GM23248 (cell line): ENCODE measurements at places on chromosomes 5 and 9. TPM values are rescaled to one million over a fixed set of nuclear protein-coding genes. Genes with fewer than 3 reads are reported as not detected.

GRCh38 chr9:86200599-86201162, 58.8 kb downstream of the C9orf153 start:
- no peak for DNase-seq

DNA sequence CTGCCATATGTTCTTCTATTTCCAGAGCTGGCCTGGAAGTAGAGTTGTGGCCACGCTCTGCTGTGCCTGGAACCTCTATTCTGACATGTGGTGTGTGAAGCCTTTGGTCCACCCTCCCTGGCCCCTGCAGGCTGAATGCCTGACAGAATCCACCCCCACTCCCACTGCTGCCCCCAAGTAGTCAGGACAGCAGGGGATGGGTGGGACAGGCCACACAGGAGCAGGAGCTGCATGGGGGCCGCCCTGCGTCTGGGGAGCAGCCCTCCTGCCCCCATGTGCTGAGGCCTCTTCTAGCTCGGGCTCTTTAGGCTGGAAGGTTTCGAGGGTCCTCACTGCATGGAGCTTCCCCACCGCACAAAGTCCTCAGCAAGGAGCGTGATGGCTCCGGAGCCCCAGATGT, 32.6 kb upstream of the IRX4 start:
- DNase-seq = no peak

DNA sequence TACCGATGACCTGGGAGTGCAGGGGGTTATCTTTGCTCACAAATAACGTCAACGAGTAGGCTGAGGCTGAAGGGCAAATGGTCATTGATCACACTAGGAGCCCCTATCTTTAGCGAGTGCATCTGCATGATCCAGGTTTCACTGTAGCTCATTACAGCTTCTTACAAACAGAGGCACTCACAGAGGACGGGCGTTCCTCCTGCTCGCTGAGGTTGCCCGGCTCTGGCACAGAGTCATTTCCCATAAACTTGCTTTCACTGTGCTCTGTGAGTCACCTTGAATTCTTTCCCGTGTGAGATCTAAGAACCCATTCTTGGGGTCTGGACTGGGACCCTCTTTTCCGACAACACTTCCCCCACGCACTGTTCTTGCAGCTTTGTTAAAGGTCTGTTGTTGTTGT, 1.9 kb upstream of the PAEP start:
- DNase-seq = peak; percentile 24

- DNase-seq = peak; percentile 49
Measured at GRCh38 chr5:127577458-127577857, 60.0 kb downstream of the PRRC1 start.

DNA sequence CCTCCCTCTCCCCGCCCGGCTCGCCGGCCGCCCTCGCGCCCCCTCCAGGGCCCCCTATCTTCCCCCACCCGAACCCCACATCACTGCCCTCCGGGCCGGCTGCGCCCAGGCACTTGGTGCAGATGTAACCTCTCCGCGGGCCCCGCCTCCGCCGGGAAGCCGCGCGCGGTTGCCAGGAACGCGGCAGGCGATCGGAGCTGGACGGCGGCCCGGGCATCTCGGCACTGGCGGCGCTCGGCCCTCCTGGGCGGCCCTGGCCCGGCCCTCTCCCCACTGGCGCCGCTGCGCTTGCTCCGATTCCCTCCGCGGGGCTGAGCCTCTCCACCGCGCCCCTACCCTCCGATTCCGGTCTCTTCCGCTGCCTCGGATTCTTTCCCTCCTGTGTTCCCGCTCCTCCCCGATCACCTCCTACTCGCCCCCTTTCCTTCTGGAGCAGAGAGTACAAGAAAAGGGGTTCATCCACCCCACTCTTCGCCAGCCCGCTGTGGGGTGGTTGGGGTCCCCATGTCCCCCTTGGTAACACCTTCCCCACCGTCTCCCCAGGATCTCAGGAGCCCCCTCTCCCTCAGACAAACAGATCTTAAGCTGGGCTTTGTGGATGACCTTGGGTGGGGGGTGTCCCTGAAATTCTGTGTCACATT, 70.6 kb downstream of the C9orf50 start:
- DNase-seq = peak; percentile 90

DNA sequence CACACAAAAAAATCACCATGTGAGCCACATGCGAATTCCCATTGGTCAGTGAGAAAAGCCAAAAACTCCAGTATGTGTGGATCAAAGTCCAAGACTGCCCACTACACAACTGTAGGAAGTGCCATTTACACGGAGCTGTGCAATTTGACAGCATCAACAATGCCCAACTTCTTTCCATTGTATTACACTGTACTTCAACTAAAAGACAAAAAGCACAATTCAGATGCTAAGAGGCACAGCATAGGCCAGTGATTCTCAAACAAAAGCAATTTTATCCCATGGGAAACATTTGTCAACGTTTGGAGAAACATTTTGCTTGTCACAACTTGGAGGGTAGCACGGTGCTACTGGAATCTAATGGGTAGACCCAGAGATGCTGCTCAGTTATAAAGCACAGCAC, 39.8 kb downstream of the IARS1 start:
- no peak for DNase-seq

- DNase-seq = no peak
Measured at GRCh38 chr5:143019614-143020515, 249.7 kb downstream of the ARHGAP26 start.

DNA sequence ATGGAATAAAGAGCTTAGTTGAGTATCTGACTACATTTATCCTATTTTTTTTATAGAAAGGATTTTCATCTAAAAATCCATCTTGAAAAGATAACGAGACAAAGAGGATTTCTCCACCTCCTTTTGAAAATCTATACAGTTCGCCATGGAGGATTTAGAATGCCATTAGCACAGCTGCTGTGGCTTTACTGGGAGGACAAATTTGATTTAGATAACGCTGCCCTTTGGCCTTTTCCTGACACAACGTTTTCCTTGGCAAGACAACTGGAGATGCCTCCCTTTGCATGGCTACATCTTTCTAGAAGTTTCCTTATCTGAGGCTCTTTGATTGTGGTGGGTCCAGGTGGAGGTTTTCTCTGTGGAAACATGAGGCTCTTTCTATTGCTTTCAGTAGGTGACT, 146.7 kb upstream of the KLF9 start:
- DNase-seq = no peak

DNA sequence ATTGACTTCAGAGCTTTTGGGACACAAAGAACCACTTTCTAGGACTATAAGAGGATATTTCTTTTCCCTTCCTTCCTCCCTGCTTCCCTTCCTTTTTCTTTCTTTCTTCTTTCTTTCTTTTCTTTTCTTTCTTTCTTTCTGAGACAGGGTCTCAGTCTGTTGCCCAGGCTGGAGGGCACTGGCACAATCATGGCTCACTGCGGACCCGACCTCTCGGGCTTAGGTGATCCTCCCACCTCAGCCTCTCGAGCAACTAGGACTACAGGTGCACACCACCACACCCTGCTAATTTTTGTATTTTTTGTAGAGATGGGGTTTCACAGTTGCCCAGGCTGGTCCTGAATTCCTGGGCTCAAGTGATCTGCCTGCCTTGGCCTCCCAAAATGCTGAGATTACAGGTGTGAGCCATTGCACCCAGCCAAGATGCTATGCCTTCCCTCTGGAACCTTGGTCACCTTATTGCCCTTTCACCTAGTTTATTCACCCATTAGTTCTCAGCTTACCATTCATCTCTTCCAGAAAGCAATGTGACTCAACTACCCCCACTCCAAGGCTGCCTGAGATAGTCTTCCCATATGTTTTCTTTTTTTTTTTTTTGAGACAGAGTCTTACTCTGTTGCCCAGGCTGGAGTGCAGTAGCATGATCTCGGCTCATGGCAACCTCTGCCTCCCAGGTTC, 10.1 kb downstream of the PLIN2 start:
- peak; percentile 56 for DNase-seq

DNA sequence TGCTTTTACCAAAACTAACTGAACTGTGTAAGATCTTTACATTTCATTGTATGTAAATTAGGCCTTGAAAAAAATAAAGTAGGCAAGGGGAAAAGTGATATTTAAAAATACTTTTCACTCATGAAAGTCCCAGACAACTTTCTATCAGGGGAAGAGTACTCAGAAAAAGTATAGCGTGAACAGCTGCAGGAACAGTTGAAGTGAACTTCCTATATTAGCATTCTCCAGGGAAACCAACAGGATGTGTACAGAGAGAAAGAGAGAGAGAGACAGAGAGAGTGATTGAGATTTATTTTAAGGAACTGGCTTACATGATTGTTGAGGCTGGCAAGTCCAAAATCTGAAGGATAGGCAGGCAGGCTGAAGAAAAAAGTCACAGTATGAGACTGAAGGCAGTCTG, 42.0 kb downstream of the ERMP1 start:
- no peak for DNase-seq

GRCh38 chr9:77847626-77848025, 184.0 kb downstream of the GNAQ start:
- DNase-seq = no peak

GRCh38 chr5:143454936-143455516, 51.5 kb upstream of the NR3C1 start:
- no peak for DNase-seq

The FOXD4 gene
- 0.63 TPM in 1 of 2 replicates, not detected in the other for total RNA-seq

The FGF1 gene
- 9.2 and 13.8 TPM in 2 replicates for total RNA-seq

The LCN9 gene
- total RNA-seq = not detected in 2 replicates

The AK8 gene
- total RNA-seq = 0.32 and 1.0 TPM in 2 replicates

The TEK gene
- total RNA-seq = 7.1 and 10.2 TPM in 2 replicates
